MCF 10A (cell line): ENCODE measurements at places on chromosomes 11 and 22. TPM values are rescaled to one million over a fixed set of nuclear protein-coding genes. Genes with fewer than 3 reads are reported as not detected.

Gene TMEM45B
- not detected in 2 replicates for total RNA-seq

- no peaks in the 10 kb centered on the region for H3K36me3 ChIP-seq
- H3K27ac ChIP-seq = no peak overlapping the region
- no peaks in the 10 kb centered on the region for H3K4me1 ChIP-seq
- DNase-seq = peak; percentile 6
- H3K27me3 ChIP-seq = no peaks in the 10 kb centered on the region
- H3K4me3 ChIP-seq = no peak overlapping the region
Measured at GRCh38 chr11:111077530-111078322, 167.8 kb upstream of the POU2AF2 start.

- no peaks in the 10 kb centered on the region for H3K27me3 ChIP-seq
- H3K4me1 ChIP-seq = no peaks in the 10 kb centered on the region
- DNase-seq = no peak
- H3K36me3 ChIP-seq = no peaks in the 10 kb centered on the region
- no peak overlapping the region for H3K27ac ChIP-seq
Measured at GRCh38 chr11:132342408-132342807, 972.0 kb downstream of the NTM start.

DNA sequence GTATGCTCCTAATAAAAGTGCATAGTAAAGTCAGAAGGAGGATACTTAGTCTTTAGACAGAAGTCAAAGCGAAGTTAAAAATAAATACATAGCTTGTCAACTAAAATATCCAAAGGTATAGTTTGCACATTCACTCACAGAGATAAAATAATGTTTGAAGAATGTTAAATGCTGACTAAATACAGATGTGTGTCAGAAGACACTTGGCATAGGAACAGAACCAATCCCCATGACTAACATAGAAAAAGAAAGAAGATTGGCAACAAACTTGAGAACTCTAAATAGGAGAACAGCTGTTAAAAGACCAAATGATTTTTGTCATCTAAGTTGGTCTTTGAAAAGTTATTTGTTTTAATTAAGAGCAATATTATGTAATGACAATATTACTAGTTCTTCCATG, 1172.1 kb upstream of the RAG2 start:
- no peak overlapping the region for H3K4me3 ChIP-seq
- H3K27me3 ChIP-seq = no peaks in the 10 kb centered on the region
- H3K36me3 ChIP-seq = no peaks in the 10 kb centered on the region
- no peak for DNase-seq

DNA sequence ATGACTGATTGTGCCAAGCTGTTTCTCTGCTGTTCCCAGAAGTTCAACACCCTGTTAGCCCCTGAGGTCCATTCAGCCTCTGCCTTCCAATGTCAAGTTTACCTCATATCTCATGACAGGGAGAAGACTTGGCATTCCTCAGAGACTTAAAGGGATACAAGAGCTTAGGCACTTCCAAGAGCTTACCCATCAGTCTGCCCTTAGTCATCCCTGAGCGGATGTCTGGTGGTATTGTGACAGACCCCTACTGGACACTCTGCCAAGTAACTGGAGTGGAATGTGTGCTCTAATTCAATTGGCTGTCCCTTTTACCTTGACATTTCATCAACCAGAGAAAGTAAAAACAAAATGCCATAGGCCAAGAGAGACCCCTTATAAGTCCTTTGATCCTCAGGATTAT, 151.5 kb downstream of the AASDHPPT start:
- no peak overlapping the region for H3K27ac ChIP-seq
- H3K4me1 ChIP-seq = no peaks in the 10 kb centered on the region
- DNase-seq = peak; percentile 29
- no peak overlapping the region for H3K4me3 ChIP-seq
- H3K27me3 ChIP-seq = no peaks in the 10 kb centered on the region
- H3K36me3 ChIP-seq = no peaks in the 10 kb centered on the region

GRCh38 chr11:114040706-114041211, 18.8 kb upstream of the ZBTB16 start:
- no peak overlapping the region for H3K4me3 ChIP-seq
- peak overlapping the region; percentile 4 for H3K27ac ChIP-seq
- DNase-seq = peak; percentile 76
- H3K4me1 ChIP-seq = peaks cover 21% of the 10 kb centered on the region
- no peaks in the 10 kb centered on the region for H3K36me3 ChIP-seq
